Fibroblast of skin of abdomen (primary cell): ENCODE measurements at places on chromosomes 7 and 10.

DNA sequence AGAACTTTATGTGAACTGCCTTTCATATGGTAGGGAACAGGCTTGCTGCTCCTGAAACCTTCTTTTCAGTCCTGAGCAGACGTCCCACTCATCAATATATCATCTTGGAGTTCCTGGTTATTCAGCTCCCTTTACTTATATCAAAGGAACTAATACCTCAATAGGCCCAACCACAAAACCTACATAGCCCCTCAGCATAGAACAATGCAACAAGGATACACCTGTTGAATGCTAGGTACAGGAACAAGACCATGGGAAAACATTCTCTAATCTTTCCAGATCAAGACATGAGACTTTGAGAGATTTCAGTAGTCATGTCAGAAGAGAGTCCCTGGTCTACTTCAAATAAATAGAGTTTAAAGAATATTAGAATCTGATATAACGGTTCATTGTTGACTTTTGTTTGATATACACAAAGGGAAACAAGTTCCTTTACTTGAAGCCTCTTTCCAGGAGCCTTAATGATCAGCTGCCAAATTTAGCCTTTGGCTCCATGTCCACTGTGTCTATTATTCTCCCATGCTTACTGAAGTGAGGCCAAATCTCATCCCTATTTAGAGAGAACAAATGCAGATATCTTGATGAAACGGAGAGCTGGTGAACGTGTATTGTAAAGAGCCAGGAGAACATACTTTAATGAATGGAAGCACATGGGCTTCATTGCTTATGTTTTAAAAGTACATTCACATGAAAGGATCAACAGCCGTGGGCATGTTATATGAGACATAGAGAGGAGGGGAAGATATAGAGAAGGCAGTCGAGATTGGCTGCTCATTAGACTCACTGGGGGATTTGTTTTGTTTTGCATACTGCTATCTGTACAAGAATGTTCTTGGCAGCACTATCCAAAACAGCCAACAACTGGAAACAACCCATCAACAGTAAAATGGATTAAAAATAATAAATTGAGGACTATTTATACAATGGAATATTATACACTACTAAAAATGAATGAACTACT lies 9.5 kb downstream of the RHOBTB1 start:
- no peak for DNase-seq

GRCh38 chr10:130022511-130023299 lies 58.6 kb upstream of the EBF3 start:
- peak; percentile 93 for DNase-seq

- no peak for DNase-seq
These were observed 24.7 kb upstream of the TSPAN13 start for GRCh38 chr7:16728811-16729210.

DNA sequence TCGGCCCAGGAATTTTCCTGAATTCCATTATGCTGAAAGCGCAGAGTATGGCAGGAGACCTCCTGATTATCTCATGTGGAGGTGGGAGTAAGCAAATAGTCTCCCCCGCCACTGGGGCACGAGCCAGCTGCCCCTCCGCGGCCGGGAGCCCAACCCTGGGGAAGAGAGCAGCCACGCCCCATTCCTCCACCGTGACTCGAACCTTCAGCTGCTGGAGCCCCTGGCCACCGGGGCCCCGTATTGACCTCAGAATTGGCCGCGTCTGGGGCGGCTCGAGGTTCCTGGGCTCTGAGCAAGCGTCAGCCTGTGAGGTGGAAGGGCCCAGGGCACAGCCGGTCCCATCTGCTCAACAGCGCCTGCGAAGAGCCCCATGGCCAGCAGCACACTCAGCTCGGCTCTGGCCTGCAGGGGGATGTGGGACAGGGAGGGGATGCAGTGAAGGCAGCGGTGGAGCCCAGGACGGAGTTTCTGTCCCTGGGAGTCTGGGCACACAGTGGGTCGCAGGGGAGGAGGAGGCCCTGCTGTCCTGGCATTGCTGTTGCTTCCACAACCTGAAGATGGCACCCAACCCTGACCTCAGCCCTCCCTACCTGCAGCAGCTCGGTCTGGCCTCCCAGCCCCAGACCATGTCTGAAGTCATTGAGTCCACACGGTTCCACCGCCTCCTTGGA lies 97.8 kb downstream of the CHST15 start:
- DNase-seq, result peak; percentile 86

GRCh38 chr7:47580811-47581331 lies 1.0 kb downstream of the TNS3 start:
- DNase-seq, result no peak

DNA sequence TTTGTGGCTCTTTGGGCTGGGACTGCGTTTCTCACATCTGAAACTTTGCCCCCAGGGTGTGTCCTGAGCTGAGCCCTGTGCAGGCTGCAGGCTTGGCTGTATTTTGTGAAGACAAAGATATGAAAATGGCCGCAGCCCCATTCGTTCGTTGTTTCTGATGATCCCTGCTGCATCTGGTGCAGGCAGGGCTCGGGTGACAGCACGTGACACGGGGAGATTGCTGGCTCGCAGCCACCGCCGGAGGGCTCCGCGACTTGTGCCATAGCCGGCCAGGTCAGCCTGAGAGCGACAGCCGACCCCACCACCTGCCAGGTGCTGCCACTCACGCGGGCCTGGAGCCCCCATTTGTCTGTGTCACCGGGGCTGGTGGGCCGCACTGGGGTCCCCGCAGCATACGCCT lies 81.3 kb downstream of the ZRANB1 start:
- no peak for DNase-seq

DNA sequence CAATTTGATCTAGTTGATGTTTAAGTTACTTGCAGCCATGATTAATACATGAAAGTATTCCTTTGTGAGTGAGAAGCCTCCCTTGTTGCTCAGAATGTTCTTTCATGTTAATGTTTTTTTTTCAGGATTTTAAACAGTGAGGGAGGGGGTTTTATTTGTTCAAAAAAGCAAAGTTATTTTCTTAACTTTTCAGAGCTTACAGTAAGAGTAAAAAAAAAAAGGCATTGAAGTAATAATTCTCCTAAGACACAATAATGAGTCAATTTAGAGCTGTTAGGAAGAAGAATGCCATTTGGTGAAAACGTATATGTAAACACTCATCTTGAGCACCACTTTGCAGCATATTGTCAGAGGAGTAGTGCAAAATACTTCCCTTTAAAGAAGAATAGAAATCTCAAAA lies 105.8 kb downstream of the SEMA3A start:
- DNase-seq, result peak; percentile 25

- peak; percentile 52 for DNase-seq
These were observed 128.5 kb upstream of the COL1A2 start for GRCh38 chr7:94266238-94266644.

DNA sequence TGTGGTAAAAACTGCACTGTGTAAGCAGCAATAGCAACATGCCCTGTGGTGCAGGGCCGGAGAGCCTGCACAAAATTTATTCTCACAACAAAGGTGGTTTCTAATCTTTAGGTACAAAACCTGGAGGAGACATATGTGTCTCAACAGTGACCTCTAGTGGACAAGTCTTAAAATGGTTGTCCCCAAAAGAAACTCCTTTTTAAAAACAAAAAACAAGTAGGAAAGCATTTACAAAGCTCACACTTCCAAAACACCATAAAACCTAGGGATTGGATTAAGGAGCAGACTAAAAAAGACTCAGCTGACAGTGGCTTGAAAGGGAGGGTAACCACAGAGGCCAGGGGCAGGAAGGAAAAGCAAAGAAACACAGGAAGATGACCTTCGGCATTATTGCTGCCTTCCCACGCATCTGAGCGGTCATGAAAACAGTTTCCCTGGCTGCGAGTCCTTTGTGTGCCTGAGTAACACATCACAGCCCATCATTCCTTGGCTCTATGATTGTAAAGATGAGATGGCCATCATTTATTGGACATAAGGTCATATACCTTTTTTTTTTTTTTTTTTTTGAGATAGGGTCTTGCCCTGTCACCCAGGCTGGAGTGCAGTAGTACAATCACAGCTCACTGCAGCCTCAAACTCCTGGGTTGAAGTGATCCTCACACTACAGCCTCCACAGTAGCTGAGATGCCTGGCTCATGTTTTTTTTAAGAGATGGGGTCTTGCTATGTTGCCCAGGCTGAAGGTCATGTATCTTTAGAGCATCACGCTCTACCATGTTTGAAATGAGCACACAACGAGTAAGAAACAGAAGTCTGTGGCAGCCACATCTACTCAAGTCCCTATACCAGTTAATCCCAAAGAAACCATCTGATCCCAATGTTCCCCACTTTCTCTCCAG lies 39.5 kb downstream of the RSU1 start:
- DNase-seq, result peak; percentile 36

- no peak for DNase-seq
These were observed 39.3 kb downstream of the OGDH start for GRCh38 chr7:44645696-44646095.

DNA sequence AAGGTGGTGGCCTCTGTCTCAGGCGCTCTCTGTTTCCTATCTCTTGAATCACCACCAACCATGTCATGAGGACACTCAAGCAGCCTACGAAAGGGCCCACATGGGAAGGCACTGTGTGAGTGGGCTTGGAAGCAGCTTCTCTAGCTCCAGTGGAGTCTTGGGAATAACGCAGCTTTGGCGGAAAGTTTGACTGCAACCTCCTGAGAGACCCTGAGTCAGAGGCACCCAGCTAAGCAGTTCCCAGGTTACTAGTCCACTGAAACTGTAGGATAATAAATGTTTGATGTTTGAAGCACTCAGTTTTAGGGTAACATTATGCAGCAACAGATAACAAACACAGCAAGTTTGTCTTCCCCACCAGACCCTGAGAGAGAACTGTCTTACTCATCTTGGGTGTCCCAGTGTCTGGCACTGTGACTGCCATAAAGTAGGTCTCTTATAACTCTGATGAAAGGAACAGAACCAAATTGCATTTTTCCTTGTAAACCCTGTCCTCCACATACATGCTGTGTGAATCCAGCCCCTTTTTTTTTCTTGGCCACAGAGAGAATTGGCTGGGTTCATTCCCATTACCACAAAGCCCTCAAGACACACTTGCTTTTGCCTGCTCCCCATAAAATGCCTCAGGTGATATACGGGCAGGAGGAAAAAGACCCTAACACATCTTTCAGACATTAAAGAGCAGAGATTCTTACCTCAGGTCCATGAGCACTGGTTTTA lies 185.5 kb downstream of the ZNF365 start:
- peak; percentile 81 for DNase-seq

DNA sequence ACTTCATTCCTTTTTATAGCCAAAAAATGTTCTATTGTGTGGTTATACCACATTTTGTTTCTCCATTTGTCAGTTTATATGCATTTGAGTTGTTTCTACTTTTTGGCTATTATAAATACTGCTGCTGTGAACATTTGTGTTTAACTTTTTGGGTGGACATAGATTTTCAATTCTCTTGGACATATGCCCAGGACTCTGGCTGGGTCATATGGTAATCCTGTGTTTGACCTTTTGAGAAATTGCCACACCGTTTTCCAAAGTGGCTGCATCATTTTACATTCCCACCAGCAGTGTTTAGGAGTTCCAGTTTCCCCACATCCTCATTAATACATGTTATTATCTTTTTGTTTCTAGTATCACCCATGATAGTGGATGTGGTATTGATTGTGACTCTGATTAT lies 39.4 kb downstream of the CSGALNACT2 start:
- DNase-seq, result no peak

DNA sequence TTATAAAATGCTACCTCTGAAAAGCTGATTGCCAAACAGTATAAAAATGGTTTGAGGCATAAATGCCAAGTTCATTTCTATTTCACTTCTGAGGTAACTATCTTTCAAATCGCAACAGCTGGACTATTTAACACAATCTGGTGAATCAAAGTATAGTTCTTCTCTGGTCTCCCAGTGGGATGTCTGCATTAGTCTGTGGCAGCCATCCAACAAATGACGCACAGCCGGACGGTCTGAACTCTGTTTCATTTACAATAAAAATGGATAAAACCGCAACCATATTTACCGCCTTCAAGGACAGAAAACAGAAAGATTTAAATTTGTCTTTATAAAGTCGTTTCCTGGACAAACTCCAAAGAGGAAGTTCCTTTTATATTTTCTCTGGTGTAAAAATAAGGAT lies 41.9 kb downstream of the ENO4 start:
- DNase-seq, result peak; percentile 94

DNA sequence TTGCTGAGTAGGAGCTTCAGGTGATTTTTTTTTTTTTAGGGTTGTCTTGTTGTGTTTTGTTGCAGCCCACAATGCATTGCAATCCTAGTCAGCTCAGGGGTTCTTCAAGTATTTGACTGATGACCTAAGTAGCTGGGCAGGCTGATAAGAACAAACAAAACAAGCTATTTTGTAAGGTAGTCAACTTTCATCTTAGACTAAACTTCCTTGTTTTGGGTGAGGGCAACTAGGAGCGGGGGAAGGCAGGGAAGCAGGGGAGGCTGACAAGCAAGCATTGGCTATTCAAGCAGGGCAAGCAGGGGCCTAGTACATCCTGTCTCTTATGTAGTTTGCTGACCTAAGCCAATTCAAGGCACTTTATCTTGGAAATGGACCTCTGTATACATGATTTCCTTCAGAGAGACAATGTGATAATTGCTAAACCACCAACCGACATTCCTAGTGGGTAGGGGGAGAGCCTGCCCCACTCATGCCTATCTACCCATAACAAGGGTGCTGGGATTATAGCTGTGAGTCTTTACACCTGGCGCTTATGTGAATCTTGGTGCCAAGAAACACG lies 163.3 kb upstream of the PRKCQ start:
- no peak for DNase-seq

GRCh38 chr7:15199482-15199881 lies 296.9 kb upstream of the DGKB start:
- DNase-seq, result peak; percentile 44

DNA sequence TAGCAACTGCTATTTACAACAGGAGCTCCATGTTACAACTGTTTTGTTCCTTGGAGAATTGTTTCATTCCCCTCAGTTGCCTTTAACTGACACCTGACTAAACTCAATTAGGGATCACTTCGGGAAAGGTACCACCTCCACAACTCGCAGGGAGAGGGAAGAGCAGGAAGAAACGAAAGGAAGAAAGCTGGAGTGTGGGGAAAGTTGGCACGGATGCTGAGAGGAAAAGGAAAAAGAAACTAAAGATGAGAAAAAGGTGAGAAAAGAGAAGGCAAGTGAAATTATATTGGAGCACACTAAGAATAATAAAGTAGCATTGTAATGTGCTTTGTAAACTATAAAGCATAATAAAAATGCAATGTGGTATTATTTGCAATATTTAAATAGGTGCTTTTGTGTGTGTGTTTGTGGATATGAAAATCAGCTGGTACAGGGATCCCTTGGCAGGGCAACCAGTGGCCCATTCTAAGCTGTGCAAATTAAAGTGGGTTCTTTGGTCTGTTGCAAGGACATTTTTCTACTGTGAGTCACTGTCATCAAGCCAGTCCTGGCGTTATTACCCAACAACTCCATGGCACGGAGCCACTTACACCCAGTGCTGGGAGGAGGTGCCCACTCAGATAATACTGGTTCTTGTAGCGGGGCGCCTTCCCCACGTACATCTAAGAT lies 45.9 kb downstream of the HIPK2 start:
- DNase-seq, result peak; percentile 71

- no peak for DNase-seq
These were observed 6.9 kb upstream of the GSTK1 start for GRCh38 chr7:143256325-143256724.

- no peak for DNase-seq
These were observed 17.8 kb downstream of the LDB3 start for GRCh38 chr10:86685893-86686632.

- DNase-seq, result peak; percentile 43
These were observed 7.8 kb upstream of the COMMD3 start for GRCh38 chr10:22308390-22308789.
